ENCODE measurements at places on chromosomes 7 and 10. TPM values are rescaled to one million over a fixed set of nuclear protein-coding genes. Genes with fewer than 3 reads are reported as not detected.

TAS2R5 gene
- total RNA-seq = 1.5 TPM

GRCh38 chr7:48154792-48155413, 16.4 kb upstream of the ABCA13 start:
- peak; percentile 25 for DNase-seq

GRCh38 chr10:22158426-22158825, 59.4 kb downstream of the EBLN1 start:
- no peak for DNase-seq

DNA sequence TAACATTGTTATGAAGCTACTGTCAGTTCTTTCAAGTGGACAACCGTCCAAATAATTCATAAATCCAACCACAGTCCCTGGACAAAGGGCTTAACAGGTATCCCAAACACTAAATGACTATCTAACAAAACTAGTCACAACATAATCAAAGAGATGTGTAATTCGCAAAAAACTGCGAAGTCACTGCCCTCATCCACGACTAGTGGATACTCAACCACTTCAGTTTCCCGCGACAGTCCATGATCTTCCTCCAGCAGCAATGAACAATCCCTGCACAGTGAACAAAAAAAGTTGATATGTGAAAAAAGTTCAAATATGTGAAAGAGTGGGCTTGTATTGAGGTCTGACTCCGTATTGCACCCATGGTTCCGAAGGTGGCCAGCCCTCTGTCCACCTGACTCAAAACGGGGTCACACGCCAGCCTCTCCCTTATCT, 287 bp downstream of the DCLRE1A start:
- DNase-seq = no peak

GRCh38 chr7:35645691-35646090, 49.2 kb downstream of the HERPUD2 start:
- no peak for DNase-seq

Data from neural crest cell (in vitro differentiated cells).